ENCODE measurements at places on chromosomes 12 and 14. TPM values are rescaled to one million over a fixed set of nuclear protein-coding genes. Genes with fewer than 3 reads are reported as not detected.

DNA sequence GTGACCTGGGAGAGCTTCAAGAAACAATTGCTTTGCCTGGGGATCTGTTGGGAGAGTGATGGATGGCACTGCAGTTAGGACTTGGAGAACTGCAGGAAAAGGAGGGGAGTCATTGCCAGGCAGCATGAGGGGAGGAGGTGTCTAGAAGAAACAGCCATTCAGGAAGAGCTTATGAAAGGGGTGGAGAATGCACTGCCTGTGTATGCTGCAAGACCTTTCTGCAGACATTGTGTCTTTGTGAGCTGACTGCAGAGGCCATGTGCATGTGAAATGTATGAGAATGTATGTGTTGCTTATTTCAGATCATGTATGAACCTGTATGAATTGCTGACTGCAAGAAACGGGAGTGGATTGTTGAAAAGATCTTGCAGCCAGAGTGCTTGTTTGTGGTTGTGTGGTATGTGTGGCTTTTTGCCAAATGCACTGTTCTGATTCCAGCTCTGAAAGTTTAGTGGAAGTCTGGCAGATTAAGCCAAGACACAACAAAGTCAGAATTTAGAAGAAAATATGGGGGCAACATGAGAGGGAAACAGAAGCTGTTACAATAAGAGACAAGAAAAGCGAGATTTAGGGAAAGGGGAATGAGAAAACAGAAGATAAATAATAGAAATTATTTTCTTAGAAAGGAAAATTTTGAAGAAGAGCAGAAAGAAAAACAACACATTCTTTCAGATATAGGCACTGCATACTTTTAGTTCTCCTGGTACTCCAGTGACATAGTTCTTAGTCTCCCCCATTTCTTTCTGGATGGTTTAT lies 9.8 kb upstream of the RIMKLB start:
- no peak for DNase-seq

- DNase-seq, result no peak
Observed at GRCh38 chr12:118714051-118714460, 267.3 kb upstream of the SRRM4 start.

GRCh38 chr12:26473291-26473690 lies 277.9 kb downstream of the SSPN start:
- no peak for DNase-seq

DNA sequence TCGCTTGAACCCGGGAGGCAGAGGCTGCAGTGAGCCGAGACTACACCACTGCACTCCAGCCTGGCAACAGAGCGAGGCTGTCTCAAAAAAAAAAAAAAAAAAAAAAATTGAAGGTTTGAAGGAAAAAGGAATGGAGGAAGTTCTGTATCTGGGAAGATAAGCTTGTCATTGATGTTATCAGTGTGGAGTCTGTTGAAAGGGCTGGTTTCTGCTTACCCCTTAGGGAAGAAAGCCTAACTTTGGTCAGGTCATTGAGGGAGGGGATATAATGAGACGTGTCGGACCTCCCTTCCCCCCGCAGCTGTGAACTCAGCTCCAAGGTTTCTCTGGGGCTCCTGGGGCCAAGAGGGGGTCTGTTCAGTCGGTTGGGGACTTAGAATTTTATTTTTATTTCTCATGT lies 16.4 kb downstream of the DAO start:
- no peak for DNase-seq

GRCh38 chr14:105045710-105046326 lies 19.4 kb downstream of the GPR132 start:
- no peak for DNase-seq

- DNase-seq, result no peak
Observed at GRCh38 chr12:130405332-130405731, 67.6 kb downstream of the PIWIL1 start.

GRCh38 chr14:100065111-100065871 lies at the start of gene EVL:
EVL (plus strand) TSS chr14:100065422; CDS start chr14:100065501, 79 bp downstream.
- DNase-seq, result no peak

DNA sequence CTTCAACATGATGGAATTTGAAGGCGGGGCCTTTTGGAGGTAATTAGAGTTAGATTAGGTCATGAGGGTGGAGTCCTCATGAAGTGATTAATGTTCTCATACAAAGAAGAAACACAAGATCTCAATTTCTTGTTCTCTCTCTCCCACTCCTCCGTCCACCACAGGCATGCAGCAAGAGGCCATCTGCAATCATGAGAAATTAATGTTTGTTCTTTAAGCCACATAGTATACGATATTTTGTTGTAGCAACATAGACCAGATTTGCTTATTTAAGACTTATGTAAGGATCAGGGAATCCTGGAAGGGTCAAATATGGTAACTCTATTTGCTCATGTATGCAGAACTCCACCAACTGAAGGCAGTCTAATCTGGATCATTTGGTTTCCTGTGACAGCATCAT lies 429.0 kb downstream of the LRIG3 start:
- DNase-seq, result no peak

- DNase-seq, result no peak
Observed at GRCh38 chr12:128820723-128821432, 2.9 kb downstream of the SLC15A4 start.

DNA sequence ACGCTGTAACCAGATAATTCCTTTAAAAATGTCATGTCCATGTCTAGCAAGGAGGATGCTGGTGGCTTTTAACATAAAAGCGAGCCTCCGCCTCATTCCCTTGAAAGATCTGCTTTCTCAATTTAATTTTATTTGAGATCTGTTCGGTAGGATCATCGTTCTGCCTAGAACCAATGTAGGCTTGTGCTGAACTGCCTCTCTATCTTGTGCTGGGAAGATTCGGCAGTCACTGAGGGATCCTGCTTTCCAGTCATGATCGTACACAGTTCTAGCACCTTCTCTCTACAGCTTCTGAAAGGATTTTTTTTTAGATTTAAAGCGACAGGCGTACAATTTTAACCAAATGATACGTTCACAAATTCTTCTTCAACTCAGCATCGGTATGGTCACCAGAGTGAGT lies 54.3 kb downstream of the PEBP1 start:
- no peak for DNase-seq

GRCh38 chr12:47547077-47547476 lies 158.8 kb downstream of the RPAP3 start:
- DNase-seq, result no peak

The P2RX7 gene
- polyA plus RNA-seq, result 0.13 TPM

The APAF1 gene
- polyA plus RNA-seq, result 6.0 TPM

The IL26 gene
- polyA plus RNA-seq, result not detected

The SIRT4 gene
- polyA plus RNA-seq, result 1.5 TPM

The SLC25A47 gene
- not detected for polyA plus RNA-seq

The ANO4 gene
- 8.0 TPM for polyA plus RNA-seq

The FBXW8 gene
- polyA plus RNA-seq, result 23.2 TPM

The LALBA gene
- not detected for polyA plus RNA-seq

The MIPOL1 gene
- polyA plus RNA-seq, result 1.1 TPM
